Activated naive CD4-positive, alpha-beta T cell (primary cell): ENCODE measurements at places on chromosomes 5 and 9.

- no peak for DNase-seq
Measured at GRCh38 chr9:89886281-89886700, 281.5 kb downstream of the GADD45G start.

- DNase-seq: no peak
Measured at GRCh38 chr5:77669677-77670076, 31.2 kb upstream of the OTP start.

- DNase-seq: no peak
Measured at GRCh38 chr5:108505608-108506007, 123.7 kb upstream of the FBXL17 start.

DNA sequence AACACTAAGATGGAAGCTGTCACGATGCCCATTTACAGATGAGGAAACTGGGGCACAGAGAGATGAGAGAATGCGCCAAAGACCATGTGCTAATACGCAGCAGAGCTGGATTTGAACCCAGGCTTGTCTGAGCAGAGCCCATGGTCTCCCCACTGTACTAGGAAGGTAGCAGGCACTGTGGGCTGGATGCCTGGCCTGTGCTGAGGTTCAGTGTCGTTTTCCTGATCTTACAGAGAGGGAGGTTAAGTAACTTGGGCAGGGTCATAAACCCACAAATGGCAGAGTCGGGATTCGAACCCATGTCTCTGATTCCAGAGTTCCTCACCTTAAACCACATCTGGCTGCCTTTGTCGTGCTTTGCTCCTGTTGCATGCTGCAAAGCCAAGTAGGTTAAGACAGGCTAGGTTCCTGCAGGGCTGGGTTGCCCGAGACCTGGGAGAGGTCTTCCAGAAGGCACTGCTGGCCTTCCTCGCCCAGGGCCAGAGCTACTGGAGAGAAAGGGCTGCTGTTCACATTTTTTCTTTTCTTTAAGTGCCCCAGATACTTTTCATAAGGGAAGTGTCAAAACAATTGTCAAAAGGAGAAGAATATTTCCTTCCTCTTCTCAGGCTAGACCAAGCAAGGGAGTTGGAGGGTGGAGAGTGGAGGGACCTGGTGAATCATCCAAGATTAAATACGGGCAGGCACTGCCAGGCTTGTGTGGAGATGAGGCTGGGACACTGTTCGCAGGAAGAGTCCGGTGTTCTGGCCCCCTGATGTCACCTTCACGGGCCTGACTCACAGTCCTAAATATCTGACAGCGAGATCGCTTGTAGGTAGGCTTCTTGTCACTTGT is 3.2 kb downstream of the NEK6 start:
- DNase-seq: no peak

GRCh38 chr5:66164044-66164790 is 20.1 kb downstream of the SREK1 start:
- no peak for DNase-seq

GRCh38 chr5:21581508-21581907 is 1271.6 kb downstream of the CDH12 start:
- DNase-seq: no peak

DNA sequence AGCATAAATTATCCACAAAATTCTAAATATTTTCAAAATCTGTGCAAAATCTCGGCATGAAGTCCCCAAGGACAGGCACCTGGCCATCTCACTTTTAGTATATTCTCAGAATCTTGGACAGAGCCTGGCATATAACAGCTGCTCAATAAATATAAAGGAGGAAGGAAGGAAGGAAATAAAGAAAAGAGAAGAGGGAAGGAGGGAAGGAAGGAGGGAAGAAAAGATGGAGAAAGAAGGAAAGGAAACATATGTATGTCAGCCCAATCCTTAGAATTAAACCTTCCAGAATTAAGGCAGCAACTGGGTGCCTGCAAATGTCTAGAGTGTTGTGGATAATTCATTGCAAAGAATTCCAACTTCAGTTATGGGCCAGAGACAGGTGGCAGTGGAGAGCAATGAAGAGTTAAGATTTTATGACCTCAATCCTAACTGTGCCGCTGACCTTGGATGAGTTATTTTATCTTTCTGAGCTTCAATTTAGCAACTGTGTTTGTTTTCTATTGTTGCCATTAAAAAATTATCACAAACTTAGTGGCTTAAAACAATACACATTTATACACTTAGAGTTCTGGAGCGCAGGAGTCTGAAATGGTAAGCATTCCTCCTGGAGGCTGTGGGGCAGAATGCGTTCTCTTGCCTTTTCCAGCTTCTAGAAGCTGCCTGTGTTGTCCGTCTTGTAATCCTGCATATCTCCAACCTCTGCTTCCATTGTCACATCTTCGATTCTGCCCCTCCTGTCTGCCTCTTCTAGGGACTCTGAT is 200.9 kb upstream of the MSX2 start:
- DNase-seq: no peak

GRCh38 chr5:122121479-122122465 is 7.6 kb upstream of the ZNF474 start:
- no peak for DNase-seq

DNA sequence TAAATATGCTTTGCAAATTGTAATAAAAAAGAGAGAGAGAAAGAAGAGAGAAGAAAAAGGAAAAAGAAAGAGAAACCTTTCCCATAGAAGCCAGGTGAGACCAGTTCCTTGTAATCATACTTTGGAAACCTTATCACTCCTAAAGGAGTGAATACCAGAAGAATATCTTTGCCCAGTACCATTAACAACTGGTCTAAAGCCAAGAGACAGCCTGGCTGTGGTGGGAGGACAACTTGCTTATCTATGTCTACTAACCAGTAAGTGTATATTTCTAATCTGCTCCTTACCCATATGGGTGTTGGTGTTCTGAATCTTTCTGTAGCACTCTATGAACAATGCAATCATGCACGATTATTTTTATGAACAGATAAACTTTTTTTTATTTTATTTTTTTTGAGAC is 10.5 kb upstream of the TXN start:
- DNase-seq: no peak

DNA sequence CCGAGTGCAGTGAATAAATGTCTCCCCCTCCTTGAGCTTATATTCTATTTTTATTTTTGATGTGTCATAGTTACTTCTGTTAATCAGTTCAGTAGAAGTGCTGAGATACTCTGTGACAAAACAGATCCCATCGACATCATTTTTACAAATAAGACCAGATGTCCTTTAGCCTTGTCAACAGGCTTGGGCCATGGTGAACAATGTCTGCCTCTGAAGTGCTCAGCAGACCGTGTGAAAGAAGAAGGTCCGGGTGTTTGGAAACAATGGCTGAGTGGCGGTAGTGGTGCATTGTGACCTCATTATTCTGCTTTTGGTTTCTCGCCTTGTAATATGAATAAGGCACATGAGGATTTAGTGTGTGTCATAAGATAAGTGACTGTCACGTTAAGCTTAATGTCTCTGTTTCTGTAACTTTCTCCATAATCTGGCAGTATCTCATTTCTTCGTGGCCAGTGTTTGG is 71.2 kb downstream of the SYK start:
- DNase-seq: no peak

DNA sequence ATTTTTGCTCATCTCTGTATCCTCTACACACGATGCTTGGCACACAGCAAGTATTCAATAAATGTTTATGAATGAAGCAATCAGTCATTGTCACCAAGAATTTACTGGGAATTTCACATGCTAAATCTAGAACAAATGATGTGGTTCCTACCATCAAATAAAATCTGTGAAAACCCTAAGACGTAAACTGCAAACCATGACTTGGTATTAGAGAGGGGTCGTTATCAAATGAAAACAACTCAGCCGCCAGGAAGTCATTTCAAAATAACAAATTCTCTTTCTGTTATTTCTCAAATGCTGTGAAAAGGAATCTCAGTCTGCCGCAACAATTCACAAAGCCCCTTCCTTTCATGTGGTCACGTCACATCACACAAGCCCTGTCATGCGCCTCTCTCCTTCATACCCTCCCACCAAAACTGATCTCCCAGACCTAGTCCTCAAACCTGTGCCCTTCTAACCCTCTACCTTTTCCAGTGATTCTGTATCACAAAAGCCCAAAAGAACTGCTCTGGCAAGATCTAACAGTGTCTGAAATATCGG is 173.6 kb downstream of the DEPDC1B start:
- DNase-seq: no peak

DNA sequence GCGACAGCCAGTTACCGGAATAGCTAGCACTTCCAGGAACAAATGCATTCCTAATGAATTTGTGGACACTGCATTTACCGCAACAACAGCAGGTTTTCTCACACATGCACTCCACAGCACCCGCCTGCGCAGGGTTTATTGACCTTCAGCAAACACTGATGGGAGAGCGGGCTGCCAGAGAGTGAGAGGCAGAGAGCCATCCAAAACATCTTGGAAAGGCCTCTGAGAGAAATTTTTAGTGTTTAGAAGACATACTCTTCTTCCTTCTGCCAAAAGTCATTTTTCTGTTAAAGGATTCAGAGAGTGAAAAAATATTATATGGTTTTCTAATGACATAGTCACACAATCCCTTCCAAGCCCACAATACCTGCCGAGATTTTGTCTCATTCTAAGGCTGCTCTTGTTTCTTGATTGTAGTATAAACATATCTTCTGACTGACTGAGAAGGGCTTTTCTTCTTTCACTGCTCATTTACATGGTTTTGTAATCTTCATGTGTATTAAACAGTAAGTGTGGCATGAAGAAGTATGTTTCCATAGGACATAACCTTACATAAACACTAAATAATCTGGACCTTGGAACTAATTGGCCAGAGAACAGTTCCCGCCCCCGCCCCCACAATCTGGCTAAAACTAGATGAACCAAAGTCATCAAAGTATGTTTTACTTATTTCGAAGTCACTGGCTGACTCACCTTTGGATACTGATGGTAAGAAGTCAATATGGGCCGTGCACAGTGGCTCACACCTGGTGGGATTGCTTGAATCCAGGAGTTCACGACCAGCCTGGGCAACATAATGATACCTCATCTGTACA is 432.5 kb upstream of the MEF2C start:
- no peak for DNase-seq

- DNase-seq: no peak
Measured at GRCh38 chr9:74573640-74574191, 76.6 kb downstream of the RORB start.

- DNase-seq: no peak
Measured at GRCh38 chr5:174217527-174217926, 172.0 kb downstream of the NSG2 start.

DNA sequence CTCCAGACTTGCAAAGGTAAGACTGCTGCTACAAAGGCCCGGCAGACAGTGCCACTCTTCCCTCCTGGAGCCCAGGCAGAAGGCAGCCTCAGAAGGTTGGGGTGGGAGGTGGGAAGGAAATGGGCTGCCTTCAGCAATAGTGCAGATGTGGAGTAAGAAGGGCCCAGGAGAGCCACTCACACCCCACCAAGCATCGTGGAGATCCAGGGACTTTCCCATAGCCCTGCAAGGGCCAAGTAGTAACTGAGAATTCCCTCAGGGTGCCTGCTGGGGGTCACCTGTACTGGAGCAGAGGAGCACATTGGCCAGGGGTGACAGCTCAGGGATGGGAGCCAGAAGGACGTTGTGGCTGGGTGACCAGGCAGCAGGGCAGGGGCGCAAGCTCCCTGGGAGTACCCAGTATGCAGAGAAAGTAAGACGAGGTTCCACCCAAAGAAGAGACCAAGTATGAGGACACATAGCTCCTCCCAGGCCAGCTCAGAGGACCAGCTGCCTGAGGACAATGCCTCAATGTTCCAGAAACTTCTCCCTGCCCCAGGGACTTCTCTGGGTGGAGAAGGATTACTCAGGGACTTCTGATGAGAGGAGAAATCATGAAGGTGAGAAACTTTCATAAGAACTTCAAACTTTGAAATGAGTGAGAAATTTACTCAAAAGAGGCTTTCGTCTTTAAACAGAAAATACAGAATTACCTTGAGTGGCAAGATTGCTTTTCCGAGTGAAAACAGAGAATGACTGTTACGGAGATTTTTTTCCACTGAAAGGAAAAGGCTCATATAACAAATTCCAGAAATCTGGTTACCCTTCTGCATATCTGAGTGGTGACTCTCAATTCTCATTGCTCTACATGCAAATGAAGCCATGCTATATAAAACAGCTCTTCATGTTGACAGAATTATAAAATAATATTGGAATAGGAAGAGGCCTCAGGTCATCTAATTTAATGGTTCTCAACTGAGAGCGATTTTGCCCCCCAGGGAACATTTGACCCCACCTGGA is 87.9 kb upstream of the TRIO start:
- DNase-seq: no peak

DNA sequence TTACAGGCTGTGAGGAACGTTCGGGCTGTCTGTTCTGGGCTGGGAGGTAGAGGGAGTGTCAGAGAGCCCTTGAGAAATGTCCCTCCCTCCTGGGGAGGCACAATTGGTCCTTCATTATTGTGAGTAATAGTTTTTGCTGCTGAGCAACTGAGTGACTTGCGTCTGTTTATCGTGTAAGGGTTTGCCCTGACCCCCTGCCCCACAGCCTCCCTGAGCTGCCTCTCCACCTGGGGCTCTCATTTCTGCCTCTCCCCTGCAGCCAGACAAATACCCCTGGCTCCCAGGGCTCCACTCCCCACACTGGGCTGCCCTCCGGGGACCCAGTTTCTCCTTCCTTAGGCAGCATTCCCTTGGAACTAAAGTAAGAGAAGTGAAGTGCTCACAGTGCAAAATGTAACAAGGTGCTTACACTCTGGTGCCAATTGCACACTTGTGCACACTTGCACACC is 174.9 kb upstream of the MVB12B start:
- DNase-seq: no peak

DNA sequence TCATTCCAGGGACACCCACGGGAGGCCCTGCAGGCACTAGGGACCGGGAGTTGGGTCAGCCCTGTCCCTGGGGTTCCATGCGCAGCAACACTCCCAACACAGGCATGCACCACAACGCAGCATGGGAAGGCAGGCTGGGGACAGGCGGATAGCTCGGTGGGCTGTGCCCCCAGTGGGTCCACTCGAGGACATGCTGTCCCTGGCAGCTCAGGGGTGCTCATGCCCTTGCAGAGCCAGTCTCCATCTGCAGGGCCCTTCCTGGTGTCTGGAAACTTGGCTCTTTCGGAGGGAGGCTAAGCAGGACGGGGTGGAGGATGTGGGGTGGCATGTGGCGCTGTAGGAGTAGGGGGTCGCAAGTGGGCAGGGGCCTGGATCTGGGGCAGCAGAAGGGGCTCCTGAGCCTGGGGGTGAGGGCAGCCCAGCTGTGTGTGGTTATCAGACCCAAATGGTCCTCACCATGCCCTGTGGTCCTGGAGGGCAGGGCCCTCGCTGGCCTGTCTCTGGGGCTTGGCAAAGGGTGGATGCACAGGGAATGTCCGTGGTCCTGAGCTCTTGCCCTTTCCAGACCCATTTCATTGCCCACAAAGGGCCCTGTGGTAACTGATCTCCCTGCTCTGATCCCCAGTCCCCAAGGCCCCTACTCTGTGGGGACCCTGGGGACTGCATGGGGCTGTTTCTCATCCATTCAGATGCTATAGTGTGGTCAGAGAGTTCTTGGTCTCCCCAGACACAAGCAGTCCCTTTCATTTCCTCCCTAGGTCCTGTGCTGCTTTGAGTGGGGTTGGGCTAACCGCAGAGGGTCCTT is 90.3 kb upstream of the PHYKPL start:
- no peak for DNase-seq

DNA sequence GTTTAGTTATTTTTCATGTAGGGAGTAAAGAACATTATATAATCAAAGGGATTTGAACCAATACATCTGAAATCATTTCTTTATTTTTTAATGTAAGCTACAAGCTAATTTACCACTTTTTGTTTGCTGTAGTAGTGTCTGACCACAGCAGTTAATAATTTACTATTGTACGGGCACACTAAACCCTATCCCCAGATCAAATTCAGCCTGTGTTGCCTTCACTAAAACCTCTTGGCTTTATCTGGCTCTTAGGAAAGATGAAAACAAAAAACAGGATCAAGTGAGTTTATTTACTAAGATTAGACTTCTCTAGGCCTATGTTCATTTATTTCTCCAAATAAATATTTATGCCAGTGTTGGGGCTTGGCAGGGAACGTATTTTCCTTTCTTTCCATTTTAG is 384.1 kb downstream of the EBF1 start:
- no peak for DNase-seq
